ENCODE measurements at places on chromosomes 1 and 21.

DNA sequence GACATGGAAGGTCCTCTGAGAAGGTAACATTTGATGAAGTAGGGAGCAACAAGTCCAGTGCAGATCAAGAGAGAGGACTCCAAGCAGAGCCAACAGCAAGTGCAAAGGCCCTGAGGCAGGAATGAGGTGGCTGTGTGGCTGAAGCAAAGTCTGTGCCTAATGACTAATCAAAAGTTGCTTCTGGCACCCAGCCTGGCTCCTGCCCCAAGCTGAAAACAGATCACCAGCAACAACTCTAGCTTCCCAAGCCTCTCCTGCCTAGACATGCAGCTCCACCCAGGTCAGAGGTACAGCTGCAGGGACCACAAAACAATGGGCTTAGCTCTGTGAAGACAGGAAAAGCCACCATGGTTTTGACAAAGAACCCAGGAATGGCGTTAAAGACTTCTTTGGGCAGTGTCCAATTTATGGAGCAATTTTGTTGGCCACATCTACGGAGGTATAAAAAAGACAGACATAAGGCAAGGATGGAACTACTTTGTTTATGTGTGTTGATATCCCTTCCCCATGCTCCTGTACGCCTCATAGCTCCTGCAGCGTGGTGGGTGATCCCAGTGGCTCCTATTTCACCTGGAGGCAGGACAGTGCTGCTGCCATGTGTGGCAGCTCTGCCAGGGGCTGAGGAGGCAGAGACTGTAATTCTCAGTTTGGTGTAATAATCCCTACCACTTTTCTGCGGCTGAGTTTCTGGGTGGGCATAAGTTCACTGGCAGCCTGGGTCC, 26.4 kb upstream of the IGSF3 start:
- DNase-seq: peak; percentile 88

- no peak for DNase-seq
Observed at GRCh38 chr1:153261281-153262069, 2.0 kb downstream of the LORICRIN start.

GRCh38 chr21:28904961-28905435, 87.7 kb downstream of the LTN1 start:
- no peak for DNase-seq

DNA sequence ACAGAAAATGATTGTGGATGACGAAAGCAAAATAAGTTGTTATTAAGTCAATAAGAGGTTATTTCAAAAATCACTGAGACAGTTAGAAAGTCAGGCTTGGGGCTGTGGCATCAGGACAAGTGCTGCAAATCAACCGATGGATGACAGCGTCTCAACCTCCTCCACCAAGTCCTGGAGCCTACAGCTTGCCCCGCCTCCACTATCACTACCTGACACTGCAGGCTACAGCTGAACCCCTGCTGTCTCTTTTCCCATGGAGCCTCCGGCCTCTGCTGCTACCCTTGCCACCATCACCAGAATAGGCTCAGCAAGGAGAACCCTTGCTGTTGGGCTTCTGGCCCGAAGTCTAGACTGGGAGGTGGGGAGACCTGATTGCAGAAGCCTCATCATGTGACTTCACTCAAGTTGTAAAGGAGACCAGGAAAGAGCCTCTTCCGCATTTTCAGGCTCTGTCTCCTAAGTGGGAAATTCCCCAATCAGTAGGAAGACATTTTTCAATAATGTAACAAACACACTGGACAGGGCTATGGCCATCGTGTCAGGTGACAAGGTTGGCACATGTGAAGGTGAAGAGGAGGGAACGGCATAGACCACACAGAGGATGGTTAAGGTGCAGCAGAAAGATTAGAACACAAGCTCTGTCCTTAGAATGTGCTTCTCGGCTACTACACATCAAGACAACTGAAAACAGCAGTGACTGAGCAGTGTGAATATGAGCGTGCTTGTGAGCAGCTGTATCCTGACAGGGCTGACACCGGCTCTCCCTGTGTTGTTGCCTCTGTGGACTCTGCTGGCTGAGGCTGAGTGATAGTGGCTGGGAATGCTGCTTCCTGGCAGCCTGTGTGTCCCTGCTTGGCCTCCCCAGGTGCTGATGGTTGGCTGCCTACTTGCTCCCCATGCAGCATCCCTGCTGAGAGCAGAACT, 660.7 kb downstream of the PTPRU start:
- DNase-seq: no peak

GRCh38 chr1:40621821-40622450, 43.5 kb downstream of the RIMS3 start:
- DNase-seq: no peak

- no peak for DNase-seq
Observed at GRCh38 chr1:20385630-20386029, 95.0 kb downstream of the VWA5B1 start.

- DNase-seq: no peak
Observed at GRCh38 chr1:36279789-36280296, 26.3 kb upstream of the SH3D21 start.

DNA sequence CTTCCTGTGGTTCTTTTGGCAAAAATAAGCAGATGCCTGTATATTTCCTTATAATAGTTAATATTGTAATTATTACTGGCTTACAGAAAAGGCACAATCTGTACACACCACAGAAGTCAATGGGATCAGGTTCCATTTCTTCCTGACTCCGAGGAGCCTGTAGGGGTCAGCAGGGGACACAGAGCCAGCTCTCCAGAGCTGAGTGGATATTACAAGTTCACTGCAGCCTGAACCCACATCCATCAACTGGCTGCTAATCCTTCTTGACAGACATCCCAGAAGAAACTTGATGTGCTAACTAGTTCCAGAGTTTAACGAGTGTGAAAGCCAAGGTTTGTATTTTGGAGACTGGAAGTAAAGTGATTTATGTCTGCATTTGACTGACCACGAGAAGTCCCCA, 203.8 kb downstream of the LMX1A start:
- DNase-seq: no peak

GRCh38 chr1:12615865-12616708, 1.9 kb downstream of the DHRS3 start:
- DNase-seq: no peak

- DNase-seq: no peak
Observed at GRCh38 chr1:212609701-212610574, 1.4 kb downstream of the ATF3 start.

DNA sequence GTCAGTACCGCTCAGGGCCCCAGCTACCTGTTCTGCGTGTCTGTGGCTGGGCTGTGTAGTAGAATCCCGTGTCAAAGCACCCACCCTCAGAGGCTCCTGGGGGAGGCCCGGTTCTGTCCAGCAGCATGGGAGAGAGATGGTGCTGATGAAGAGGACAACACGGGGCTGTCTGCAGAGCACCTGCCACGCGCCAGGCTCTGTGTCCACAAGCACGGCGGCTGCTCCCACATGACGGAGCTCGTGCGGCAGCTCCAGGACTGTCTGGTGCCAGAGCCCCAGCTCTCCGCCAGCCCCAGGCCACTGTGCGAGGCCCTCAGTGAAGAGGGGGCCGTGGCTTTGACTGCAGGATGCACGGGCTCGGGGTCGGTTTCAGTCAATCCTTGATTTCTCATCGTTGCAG, 42.0 kb upstream of the TSPEAR start:
- DNase-seq: no peak

- no peak for DNase-seq
Observed at GRCh38 chr1:170931650-170932049, 3.7 kb upstream of the MROH9 start.

GRCh38 chr1:183214021-183214970, 28.2 kb downstream of the LAMC2 start:
- no peak for DNase-seq

DNA sequence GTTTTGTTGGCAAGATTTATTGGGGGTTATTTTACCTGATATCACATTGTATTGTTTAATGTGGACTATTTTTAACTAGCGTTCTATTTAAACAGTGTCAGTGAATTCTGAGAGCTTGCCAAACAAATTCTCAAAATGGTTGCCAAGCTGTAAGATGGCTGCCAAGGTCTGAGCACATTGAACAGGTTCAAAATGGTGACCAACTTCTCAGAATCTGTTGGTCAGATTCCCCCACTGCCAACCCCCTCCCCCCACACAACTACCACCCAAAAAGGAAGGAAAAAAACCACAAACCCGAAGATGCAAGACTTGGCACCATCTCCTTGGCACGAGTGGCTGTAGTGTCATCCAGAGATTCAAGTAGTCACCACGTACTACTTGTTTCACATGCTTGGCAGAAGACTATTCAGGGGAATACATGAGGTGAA, 159.1 kb downstream of the NFIA start:
- DNase-seq: no peak

Data from skeletal muscle cell (primary cell).